ENCODE measurements at places on chromosomes 13 and 19. TPM values are rescaled to one million over a fixed set of nuclear protein-coding genes. Genes with fewer than 3 reads are reported as not detected.

LHFPL6 gene
- total RNA-seq: 87.6 TPM

FCAR gene
- total RNA-seq: not detected

UBE2L5 gene
- not detected for total RNA-seq

PSG6 gene
- not detected for total RNA-seq

KLK13 gene
- total RNA-seq: not detected

ZNF442 gene
- 6.5 TPM for total RNA-seq

MTUS2 gene
- total RNA-seq: 0.25 TPM

TLE6 gene
- total RNA-seq: 1.7 TPM

KLK15 gene
- total RNA-seq: not detected

GPATCH1 gene
- total RNA-seq: 7.5 TPM

TEX26 gene
- not detected for total RNA-seq

EDNRB gene
- total RNA-seq: 9.4 TPM

WASF3 gene
- 9.5 TPM for total RNA-seq

IGFL1 gene
- not detected for total RNA-seq

LTBP4 gene
- 14.5 TPM for total RNA-seq

ZNF85 gene
- 7.1 TPM for total RNA-seq

EID2 gene
- 11.9 TPM for total RNA-seq

COL5A3 gene
- 6.3 TPM for total RNA-seq

HIPK4 gene
- total RNA-seq: 0.06 TPM

APOC4 gene
- total RNA-seq: not detected

RRAS gene
- 44.3 TPM for total RNA-seq

SIGLEC11 gene
- not detected for total RNA-seq

OR7D2 gene
- 0.06 TPM for total RNA-seq

CCDC70 gene
- not detected for total RNA-seq

CD79A gene
- total RNA-seq: not detected

CRX gene
- total RNA-seq: not detected

SPACA4 gene
- total RNA-seq: not detected

LGI4 gene
- total RNA-seq: 0.06 TPM

LRCH1 gene
- 13.1 TPM for total RNA-seq

PEAK3 gene
- total RNA-seq: not detected

OR10H1 gene
- total RNA-seq: not detected

PDX1 gene
- total RNA-seq: not detected

LHB gene
- total RNA-seq: not detected

KL gene
- 0.13 TPM for total RNA-seq

EFNA2 gene
- not detected for total RNA-seq

BAX gene
- total RNA-seq: 48.5 TPM

PCDH9 gene
- 56.1 TPM for total RNA-seq

IFNL1 gene
- total RNA-seq: not detected

NKPD1 gene
- total RNA-seq: 0.06 TPM

MYBPC2 gene
- not detected for total RNA-seq

MBD3L2 gene
- not detected for total RNA-seq

SKA3 gene
- 5.3 TPM for total RNA-seq

Measured in aortic smooth muscle cell (primary cell).